ENCODE measurements at places on chromosomes 7 and 10. TPM values are rescaled to one million over a fixed set of nuclear protein-coding genes. Genes with fewer than 3 reads are reported as not detected.

The PDE6C gene
- total RNA-seq: not detected

The CCZ1B gene
- total RNA-seq: 75.2 TPM

The ADAM12 gene
- total RNA-seq: 0.84 TPM

The ADAM8 gene
- 137 TPM for total RNA-seq

The WEE2 gene
- total RNA-seq: not detected

The ADCY1 gene
- total RNA-seq: not detected

The SDK1 gene
- total RNA-seq: 0.32 TPM

The SGCE gene
- 6.8 TPM for total RNA-seq

The CDH23 gene
- 0.17 TPM for total RNA-seq

The WNT8B gene
- total RNA-seq: not detected

The KIAA1217 gene
- total RNA-seq: 0.71 TPM

The MYL10 gene
- not detected for total RNA-seq

The SCART1 gene
- total RNA-seq: 2.8 TPM

The SLC26A5 gene
- total RNA-seq: not detected

Measured in activated B cell treated with CpG ODN at 0.5 μM for 24 hours (primary cell).